ENCODE measurements at places on chromosomes 6 and 20. TPM values are rescaled to one million over a fixed set of nuclear protein-coding genes. Genes with fewer than 3 reads are reported as not detected.

- DNase-seq: no peak
Observed at GRCh38 chr6:163175301-163175700, 239.2 kb upstream of the QKI start.

DNA sequence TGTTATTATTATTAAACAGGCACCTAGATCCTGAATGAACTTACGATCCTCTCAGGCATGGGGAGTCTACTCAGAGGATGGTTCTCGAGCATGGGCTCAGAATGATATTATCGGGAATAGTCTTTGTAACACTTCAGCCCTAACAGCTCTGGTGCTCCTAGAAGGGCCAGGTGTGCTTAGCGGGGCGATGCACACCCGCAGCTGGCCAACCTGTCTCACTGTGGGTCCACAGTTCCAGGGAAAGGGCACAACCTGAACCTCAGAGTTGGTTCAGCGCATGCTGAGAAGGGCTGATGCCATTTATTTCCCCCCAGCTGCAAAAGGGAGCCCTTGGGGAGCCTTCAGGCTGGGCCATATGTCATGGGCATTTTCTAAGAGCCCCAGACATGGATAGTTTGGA is 26.2 kb downstream of the RRAGD start:
- DNase-seq: no peak

The EEF1A2 gene
- 359 TPM for total RNA-seq

- no peak for DNase-seq
Observed at GRCh38 chr6:105941621-105942412, 144.3 kb upstream of the PRDM1 start.

The ZSCAN31 gene
- 4.9 TPM for total RNA-seq

The TFAP2B gene
- total RNA-seq: not detected

The DEF6 gene
- total RNA-seq: 15.4 TPM

- DNase-seq: no peak
Observed at GRCh38 chr6:30510419-30511168, 21.3 kb downstream of the HLA-E start.

DNA sequence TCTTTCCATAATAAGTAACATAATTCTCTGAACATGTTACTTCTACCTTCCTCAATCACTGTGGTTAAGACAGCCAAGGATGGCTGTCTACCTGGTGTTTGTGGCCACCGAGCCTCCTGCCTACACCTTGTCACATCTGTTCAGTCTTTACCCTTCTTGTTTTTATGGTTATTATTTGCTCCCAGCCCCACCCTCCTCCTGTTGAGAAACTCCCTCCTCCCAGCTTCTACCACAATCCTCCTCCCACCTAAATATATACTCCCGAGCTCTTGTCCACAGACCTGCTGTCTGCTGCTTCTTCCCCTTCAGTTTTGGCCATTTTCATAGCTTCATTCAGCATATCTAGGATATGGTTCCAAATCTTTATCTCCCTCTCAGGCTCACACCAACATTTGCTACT is 35.7 kb upstream of the GABRR1 start:
- no peak for DNase-seq

The TTI1 gene
- total RNA-seq: 54.0 TPM

GRCh38 chr6:151014404-151015100 is 149.1 kb downstream of the MTHFD1L start:
- DNase-seq: peak; percentile 73

GRCh38 chr6:43295456-43295855 is 2.6 kb upstream of the SLC22A7 start:
- no peak for DNase-seq

- no peak for DNase-seq
Observed at GRCh38 chr6:85867595-85867994, 224.9 kb upstream of the SYNCRIP start.

The ZC3H12D gene
- 0.20 TPM for total RNA-seq

DNA sequence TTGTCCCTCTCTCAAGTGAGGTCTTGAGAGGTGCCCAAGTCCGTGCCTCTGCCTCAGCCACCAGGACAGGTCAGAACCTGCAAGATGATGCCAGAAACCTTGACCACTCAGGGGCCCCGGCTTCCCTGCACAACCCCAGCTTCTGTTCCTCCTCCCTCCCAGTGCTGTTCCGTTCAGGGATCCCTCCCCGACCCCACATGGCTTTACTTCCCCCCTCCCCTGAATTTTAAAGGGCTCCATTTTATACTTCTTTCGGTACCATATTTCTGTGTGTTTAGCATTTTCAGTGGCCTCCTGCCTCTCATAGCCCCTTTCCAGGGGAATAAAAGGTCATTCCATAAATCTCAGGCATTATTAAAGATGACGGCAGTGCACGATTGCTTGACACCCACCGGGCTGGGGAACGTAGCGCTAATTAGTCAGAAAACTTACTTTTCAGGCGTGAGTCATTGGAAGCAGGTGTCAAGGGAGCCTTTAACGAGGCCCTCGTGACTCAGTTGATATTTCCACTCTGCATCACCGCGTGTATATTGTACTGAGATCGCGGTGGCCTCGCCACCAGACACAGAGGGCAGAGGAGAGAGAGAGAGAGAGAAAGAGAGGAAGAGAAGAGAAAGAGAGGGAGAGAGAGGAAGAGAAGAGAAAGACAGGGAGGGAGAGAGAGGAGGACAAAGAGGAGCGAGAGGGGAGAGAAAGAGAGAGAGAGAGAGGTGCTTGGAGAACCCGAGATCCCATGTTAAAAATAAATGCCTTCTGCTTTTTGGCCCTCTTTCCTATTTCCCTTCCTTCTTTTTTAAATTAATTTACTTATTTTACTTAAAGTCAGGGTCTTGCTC is 21.3 kb downstream of the KCNG1 start:
- DNase-seq: no peak

The CDH26 gene
- total RNA-seq: 1.1 TPM

GRCh38 chr6:168413856-168414255 is 27.1 kb upstream of the SMOC2 start:
- no peak for DNase-seq

- no peak for DNase-seq
Observed at GRCh38 chr20:50484271-50484976, 25.8 kb upstream of the PTPN1 start.

The SLC2A10 gene
- 24.9 TPM for total RNA-seq

GRCh38 chr6:106771822-106772221 is 142.4 kb downstream of the QRSL1 start:
- no peak for DNase-seq

The ADGRF5 gene
- 0.07 TPM for total RNA-seq

The VGLL2 gene
- not detected for total RNA-seq

- DNase-seq: no peak
Observed at GRCh38 chr6:132491303-132491702, 21.6 kb downstream of the STX7 start.

The SLC4A11 gene
- 9.4 TPM for total RNA-seq

DNA sequence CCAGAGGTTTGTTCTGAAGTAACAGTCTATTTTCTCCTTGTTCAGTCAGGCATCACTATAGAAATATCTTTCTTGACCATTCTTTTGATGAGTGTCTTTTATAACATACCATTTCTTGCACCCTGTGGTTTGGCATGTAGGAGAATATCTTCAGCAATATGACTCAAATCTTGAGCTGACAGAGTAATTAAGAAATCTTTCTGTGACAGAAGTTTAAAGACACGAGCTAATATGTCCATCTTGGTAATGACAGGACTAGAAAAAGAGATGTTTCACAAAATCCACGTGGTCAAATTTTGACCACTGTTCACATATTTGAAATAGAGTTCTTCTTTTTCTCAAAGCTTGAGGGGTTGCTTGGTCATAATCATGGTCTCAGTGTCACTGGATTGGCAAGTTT is 149.9 kb downstream of the MYB start:
- no peak for DNase-seq

The CHD6 gene
- 98.5 TPM for total RNA-seq

- peak; percentile 94 for DNase-seq
Observed at GRCh38 chr6:37024656-37025337, 19.3 kb downstream of the FGD2 start.

DNA sequence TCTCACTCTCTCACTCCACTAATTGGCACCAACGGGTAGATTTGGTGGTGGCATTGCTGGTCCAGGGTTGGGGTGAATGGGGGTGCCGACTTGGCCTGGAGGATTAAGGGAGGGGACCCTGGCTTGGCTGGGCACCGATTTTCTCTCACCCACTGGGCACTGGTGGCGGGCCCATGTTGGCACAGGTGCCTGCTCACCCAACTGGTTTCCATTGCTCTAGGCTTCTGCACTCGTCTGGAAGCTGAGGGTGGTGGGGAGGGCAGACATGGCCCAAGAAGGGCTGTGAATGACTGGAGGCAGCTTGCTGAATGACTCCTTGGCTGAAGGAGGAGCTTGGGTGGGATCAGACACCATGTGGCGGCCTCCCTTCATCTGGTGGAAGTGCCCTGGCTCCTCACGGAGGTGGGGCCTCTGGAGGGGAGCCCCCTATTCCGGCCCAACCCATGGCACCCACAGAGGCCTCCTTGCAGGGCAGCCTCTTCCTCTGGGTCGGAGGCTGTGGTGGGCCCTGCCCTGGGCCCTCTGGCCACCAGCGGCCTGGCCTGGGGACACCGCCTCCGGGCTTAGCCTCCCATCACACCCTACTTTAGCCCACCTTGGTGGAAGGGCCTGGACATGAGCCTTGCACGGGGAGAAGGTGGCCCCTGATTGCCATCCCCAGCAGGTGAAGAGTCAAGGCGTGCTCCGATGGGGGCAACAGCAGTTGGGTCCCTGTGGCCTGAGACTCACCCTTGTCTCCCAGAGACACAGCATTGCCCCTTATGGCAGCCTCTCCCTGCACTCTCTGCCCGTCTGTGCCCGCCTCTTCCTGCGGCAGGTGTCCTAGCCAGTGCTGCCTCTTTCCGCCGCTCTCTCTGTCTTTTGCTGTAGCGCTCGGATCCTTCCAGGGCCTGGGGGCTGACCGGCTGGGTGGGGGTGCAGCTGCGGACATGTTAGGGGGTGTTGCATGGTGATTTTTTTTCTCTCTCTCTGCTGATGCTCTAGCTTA is 11.2 kb downstream of the VEGFA start:
- no peak for DNase-seq

The TBX18 gene
- total RNA-seq: 49.2 TPM

The AGPAT4 gene
- total RNA-seq: 8.7 TPM

DNA sequence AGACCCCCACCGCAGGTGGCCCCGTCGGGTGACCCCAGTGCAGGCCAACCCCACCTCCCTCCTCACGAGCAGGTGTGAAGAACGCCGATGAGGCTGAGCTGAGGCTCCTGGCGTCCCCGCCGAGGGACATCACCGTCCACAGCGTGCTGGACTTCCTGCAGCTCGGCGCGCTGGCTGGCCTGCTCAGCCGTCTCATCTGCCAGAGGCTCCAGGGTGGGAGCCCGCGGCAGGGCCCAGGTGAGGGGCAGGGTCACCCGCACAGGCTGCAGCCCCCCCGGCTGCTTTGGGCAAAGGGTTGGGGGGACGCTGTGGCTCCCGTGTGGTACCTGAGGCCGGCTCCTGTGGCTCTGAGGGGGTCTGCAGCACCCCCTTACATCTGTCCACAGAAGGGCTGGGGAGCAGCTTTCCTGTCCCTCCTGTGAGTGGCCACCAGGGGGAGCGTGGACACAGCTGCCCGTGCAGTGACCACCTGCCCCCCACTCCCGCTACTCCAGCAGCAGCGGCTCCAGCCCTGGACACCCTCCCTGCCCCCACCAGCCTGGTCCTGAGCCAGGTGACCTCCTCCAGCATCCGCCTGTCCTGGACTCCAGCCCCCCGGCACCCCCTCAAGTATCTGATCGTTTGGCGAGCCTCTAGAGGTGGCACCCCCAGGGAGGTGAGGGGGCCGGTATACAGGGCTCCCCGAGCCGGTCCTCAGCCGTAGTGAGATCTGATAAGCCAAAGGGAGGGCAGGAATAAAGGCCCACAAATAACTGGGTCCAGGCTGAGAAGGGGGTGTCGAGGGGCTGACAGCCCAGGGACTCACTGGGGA is 16.5 kb downstream of the COL20A1 start:
- peak; percentile 78 for DNase-seq

GRCh38 chr6:130629640-130630039 is 197.6 kb upstream of the SMLR1 start:
- DNase-seq: no peak

The CRISP2 gene
- not detected for total RNA-seq

- DNase-seq: no peak
Observed at GRCh38 chr6:44829836-44830235, 442.3 kb downstream of the CDC5L start.

DNA sequence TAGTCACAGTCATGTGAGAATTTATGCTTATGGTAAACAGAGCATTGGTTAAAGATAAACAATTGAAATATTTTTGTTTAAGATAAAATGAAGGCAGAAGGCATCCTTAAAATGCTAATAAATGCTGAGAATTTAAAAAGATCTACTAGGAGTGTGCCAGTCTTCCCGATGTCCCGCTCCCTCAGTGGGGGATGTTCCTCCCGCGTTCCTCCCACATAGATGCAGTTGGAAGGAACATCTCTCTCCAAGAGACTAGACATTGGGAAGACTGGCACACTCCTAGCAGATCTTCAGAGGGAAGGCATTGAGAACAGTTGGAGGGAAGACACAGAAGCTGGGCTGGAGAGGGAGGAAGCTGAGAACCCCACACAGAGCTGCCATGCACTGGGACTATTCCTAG is 203.3 kb downstream of the EDN1 start:
- no peak for DNase-seq

GRCh38 chr6:46293641-46294316 is 123.0 kb upstream of the ENPP5 start:
- DNase-seq: no peak

GRCh38 chr6:168560126-168560525 is 119.1 kb downstream of the SMOC2 start:
- DNase-seq: no peak

- no peak for DNase-seq
Observed at GRCh38 chr6:120816794-120817193, 517.5 kb downstream of the TBC1D32 start.

- DNase-seq: no peak
Observed at GRCh38 chr6:136334465-136334846, 44.8 kb upstream of the BCLAF1 start.

The ECT2L gene
- not detected for total RNA-seq

DNA sequence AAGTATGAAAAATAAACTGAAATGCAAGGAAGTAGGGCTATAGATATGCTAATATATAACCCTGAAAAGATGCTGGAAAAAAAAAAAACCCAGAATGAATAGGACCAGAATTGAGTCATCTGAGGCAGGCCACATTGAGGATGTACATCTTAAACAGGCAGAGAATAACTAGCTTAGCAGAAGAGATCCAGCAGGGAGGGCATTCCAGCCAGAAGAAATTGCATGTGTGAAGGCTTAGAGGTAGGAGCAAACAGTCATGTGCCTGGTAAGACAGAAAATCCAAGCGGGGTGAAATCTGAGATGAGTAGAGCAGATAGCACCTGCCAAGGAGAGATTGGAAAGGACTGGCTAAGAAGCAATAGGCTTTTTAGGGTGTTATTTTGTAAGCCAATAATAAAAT is 2.6 kb downstream of the COL19A1 start:
- DNase-seq: no peak

DNA sequence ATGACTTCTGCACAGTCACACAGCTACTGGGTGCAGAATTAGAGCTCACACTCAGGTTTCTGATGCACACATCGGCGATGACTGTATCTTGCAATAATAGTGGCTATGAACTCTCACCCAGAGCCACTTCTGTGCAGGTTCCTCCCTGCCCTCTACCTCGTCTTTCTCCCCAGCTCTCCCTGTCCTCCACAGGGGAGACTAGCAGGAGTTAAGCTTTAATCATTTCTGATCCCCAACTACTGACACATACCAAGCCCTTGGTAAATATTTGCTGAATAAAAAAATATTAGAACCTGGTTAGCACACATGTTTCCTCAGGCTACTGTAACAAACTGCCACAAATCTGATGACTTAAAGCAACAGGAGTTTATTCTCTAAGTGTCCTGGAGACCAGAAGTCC is 222.7 kb upstream of the FOXA2 start:
- DNase-seq: no peak

GRCh38 chr6:167227984-167228383 is 63.1 kb upstream of the UNC93A start:
- no peak for DNase-seq

- no peak for DNase-seq
Observed at GRCh38 chr6:84017709-84018452, 15.7 kb upstream of the MRAP2 start.

The ZBTB2 gene
- 15.7 TPM for total RNA-seq

The POLR3F gene
- total RNA-seq: 4.1 TPM

Measured in Calu3 (cell line).